Left renal pelvis (tissue), 4 donors: ENCODE measurements at places on chromosomes 1 and 21. TPM values are rescaled to one million over a fixed set of nuclear protein-coding genes. Genes with fewer than 3 reads are reported as not detected.

COL24A1 gene
- 1.7 TPM for polyA plus RNA-seq

TMCO4 gene
- polyA plus RNA-seq: 16.2 TPM

RUNX3 gene
- polyA plus RNA-seq: 0.70 TPM

PRR9 gene
- polyA plus RNA-seq: not detected

SPRR2B gene
- 3.2 TPM for polyA plus RNA-seq

RHBDL2 gene
- 0.92 TPM for polyA plus RNA-seq

KLF17 gene
- polyA plus RNA-seq: not detected

TRAF5 gene
- 35.2 TPM for polyA plus RNA-seq

RCSD1 gene
- polyA plus RNA-seq: 12.8 TPM

TTC22 gene
- polyA plus RNA-seq: 5.7 TPM

GPR161 gene
- 19.5 TPM for polyA plus RNA-seq

GJB4 gene
- 0.29 TPM for polyA plus RNA-seq
